Upper lobe of right lung (tissue), 1 donor: ENCODE measurements at places on chromosomes 5 and 9.
A peak's percentile ranks its signal among the peaks of the same experiment; 100 is the strongest.

DNA sequence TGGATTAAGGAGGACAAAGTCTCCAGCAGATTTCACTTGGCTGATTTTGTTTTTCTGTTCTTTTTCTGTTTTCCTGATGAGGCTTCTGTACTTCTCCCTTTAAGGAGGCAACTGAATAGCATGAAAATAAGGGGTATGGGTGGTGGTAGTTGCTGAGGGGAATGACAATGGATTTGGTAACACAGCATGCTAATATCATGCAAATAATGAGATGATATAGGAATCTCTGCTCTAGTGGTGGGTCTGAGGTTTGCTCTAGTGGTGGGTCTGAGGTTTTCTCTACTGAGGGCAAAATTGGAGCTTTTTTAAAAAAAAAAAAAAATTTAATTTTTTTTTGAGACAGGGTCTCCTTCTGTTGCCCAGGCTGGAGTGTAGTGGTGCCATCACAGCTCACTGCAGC is 139.7 kb downstream of the C9orf152 start:
- DNase-seq: no peak

GRCh38 chr9:112112941-112113681 is 62.0 kb downstream of the SUSD1 start:
- DNase-seq: no peak

DNA sequence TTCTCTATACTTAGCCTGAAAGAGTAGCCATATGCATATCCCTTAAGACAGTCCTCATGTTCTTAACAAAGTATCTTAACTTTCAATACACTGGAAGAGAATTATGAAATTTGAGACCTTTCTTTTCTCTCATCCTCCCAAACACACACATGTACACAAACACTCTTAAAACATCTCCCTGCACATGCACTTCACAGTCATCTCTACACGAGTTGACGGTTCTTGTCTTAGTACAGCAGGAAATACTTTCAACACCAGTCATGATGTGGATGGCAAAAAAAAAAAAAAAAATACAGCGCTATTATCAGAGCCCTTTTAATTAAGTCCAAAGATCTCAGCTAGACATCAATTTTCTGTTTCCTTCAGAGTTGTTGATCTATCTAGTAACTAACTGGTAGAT is 43.6 kb upstream of the PCSK1 start:
- DNase-seq: no peak

DNA sequence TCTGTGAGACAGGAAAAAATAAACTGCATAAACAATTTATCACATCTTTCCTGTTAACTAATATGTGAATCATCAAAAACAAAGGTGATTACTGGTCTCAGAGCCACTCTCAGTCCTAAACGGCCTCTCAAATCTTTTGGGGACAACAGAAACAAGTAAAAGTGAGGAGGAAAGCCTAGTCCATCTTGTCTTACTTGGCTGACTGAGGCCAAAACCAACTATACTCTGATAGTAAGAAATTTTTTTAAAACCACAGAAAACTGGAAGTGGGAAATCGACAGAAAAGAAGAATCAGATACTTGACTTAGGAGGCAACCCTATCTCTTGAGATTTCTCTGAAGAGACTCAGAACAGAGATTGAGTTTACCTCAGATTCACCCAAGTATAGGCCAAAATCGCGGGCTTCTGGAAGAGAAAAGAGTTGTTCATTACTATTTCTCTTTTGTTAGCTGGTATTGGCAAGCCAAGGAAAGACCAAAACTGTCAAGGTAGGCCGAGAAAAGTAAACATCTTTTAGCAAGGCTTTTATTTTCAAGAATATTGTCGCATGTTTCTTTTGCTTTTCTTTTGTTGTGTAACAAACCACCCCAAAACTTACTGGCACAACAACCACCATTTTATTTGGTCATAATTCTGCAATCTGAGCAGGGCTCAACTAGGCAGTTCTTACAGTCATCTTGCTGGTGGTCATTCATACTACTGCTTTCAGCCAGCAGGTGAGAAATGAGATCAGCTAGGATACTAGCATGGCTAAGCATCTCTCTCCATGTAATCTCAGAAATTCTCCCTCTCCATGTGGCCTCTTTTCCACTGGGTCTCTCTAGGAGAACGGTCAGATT is 46.1 kb downstream of the RFX3 start:
- DNase-seq: no peak

GRCh38 chr9:36800455-36800854 is 227.8 kb downstream of the MELK start:
- DNase-seq: no peak

- no peak for DNase-seq
These were observed 77.7 kb downstream of the HOMER1 start for GRCh38 chr5:79436224-79436623.

DNA sequence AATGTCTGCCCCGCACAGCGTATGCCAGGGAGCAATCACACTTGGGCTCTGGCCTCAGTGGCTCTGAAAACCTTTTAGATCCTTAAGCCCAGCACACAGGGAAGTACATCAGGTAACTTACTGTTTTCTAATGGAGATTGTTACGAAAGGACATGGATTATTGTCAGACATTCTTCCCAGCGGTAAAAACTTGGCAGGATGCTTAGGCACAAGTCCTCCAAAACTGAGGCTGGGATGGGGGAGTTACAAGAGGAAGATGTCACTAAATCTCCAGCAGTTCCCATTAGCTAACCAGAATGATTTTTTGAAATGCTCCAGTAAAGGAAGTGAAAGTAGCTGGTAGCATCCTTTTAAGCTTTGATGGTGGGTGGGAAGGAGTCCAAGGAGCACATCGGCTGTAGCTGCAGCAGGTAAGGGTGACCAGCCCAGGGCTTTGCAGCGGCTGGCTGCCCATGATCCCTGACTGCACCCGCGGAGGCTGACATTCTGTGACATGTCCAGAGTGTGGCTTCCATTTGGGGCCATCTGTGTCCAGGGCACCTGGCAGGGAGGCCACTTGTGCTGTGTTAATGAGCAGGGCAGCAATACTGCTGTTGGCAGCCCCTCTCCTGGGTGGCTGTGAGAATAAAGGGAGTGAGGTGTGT is 165.8 kb downstream of the GADD45G start:
- DNase-seq: no peak

DNA sequence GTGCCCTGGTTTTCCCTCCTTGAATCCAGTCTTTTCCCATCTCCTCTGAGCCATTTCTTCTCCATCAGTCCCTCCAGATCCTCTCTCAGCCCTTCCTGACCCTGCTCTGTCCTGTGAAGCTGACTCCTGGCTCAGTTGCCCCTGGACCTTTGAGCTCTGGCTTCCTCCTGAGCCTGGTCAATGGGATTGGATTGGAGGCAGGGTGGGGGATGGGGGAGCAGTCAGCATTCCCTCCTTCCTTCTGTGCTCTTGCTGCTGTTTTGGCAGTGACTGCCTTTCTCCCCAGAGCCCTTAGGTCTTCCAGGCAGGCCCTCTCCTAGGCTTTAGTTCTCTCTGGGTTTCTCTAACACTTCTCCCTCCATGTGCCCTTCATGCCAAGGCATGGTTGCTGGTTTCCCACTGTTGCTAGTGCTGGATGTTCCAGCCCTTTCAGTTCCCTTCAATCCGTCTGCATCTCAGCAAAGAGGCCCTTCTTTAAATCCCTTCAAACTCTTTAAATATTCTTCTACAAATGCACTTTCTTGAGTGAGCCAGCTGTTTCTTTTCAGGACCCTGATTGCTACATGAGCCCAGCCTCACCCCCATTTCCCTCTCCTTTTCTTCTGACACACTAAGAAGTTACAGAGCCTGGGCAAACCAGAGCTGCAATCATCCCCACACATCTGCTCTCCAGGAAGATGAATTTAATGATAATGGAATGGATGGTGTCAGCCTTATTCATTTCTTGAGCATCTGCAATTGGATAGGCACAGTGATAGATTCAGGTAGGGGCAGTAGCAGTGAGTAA is 2.2 kb downstream of the TNFSF15 start:
- DNase-seq: no peak

DNA sequence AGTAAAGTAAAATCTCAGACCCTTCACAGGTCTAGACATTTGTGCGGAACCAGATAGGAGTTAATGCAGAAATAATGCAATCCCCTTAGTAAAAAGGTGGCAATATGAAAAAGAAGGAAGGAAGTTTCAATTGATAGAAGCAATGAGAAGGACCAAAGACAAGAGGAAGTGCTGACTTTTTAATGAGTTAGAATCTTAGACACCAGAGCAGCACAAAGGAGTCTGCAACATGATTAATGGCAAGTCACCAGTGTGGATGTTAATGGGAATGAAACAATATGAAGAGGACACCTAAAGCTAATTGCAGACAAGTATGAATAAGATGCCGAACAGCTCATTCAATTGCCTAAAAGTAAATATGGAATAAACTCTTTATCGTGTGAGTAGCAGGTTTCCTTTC is 50.9 kb downstream of the MEGF9 start:
- no peak for DNase-seq

DNA sequence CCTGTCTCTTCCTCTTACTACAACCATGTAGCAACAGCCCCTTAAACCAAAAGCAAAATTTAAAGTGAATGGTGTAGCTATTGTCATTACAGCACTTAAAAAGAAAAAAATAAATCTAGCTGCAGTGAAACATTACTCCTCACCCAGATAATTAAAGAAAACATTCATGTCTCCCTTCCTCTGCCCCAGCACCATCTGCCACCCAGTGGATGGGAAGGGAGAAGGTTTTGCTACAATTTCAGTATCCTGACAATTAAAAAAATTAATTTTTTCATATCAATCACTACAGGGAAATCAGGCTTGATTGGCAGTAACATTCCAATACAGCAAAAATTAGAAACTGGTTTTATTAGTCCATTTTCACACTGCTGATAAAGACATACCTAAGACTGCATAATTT is 147.4 kb upstream of the PUM3 start:
- DNase-seq: no peak

GRCh38 chr5:4661326-4661725 is 478.8 kb upstream of the ADAMTS16 start:
- DNase-seq: no peak

DNA sequence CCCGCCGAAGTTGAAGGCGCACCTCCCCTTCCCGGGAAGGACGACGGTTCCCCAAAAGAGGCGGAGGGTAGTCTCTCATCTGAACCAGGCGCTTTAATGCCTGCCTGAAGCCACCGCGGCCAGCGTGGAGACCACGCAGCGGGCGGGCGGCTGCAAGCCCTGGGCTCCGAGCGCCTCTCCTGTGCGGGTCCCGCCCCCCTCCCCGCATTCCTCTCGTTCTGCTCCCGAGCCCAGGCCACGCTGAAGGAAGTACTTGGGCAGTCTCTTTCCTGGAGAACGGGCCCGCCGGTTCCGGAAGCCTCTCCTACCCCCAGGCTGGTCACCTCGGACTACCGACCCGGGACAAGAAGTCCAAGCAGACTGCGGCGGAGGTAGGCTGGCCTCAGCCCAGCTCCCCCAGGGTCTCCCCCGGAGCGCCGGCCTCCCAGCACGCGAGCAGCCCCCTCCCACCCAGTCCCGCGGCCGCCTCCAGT is 571 bp downstream of the PPIC start:
- DNase-seq: peak; percentile 87

DNA sequence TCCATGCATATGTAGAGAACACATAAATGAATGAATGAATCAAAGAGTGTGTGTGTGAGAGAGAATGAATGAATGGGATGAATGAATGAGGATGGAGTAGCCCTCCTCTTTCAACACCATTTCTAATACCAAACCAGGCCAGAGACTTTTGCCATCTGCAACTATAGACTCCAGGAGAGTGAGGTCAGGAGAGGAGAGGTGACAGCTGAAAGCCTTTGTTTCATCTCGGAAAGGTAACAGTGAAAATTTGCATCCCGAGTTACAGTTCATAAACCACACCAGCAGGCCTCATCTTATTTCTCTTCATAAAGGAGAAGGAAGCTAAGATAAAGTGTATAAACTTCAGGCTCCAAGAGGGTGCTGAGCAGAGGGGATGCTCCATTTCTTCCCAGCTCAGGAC is 255.3 kb upstream of the KLF4 start:
- DNase-seq: no peak

- no peak for DNase-seq
These were observed 161.5 kb downstream of the HSD17B3 start for GRCh38 chr9:96140296-96141127.

DNA sequence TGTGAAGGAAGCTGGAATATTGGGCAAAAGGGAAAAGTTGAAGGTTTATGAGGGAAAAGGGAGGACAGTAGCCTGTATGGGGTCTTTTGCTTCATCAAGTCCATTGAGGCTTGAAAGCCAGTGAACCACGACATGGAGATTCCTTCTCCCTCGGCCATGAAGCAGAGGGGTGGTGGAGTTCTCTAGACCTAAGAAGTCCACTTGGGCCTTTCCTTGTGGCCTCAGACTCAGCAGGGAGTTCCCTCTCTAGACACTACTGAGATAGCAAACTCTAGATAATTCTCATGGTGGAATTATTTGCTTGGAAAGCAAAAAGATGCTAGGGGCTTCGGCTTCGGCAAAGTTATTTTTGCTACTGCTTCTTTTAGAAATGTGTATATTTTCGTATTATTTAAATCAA is 78.5 kb downstream of the FOXD1 start:
- no peak for DNase-seq

DNA sequence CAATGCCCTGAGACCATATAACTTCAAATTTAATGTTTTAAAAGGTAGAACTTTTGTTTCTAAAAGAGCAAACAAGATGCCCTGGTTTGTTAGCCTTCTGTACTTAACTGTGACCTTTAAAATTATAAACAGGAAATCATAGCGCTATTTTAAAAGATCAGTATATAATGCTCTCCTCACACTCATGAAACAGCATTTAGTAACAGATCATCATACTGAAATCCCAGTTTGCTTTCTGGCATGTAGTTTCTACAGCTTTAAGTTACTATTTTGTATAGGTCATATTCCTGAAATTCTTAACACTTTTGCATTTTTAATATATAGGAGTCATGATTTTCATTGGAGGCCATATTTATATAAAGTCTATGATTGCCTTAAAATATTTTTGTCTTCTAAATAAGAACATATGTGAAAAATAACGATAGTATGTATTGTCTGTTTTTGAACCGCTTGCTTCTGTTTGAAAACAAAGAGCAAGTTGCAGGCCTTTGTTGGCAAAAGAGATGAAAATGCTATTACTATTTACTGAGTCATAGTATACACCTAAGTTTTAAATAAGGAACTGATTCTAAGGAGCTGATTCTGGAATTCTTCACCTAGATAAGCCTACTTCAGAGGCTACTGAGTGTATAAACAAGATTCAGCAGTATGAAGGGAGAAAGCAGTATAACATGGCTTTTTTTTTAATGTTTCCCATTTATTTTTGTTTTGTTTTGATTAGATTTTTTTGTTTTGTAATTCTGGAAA is 20.5 kb downstream of the SRFBP1 start:
- no peak for DNase-seq

DNA sequence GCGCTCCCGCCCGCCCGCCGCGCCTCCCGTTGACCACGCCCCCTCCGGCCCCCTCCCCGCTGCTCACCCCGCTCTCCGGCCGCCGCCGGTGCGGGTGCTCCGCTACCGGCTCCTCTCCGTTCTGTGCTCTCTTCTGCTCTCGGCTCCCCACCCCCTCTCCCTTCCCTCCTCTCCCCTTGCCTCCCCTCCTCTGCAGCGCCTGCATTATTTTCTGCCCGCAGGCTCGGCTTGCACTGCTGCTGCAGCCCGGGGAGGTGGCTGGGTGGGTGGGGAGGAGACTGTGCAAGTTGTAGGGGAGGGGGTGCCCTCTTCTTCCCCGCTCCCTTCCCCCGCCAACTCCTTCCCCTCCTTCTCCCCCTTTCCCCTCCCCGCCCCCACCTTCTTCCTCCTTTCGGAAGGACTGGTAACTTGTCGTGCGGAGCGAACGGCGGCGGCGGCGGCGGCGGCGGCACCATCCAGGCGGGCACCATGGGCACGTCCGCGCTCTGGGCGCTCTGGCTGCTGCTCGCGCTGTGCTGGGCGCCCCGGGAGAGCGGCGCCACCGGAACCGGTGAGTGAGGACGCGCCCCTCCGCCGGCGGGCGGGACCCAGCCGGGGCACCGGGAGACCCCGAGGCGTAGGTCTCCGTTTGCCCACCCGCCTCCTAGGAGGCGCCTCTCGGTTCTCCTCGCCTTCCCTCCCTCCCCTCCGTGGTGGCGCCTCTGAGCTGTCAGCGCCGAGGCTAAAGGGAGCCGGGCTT is at the start of gene VLDLR:
VLDLR (plus strand) TSS at position 66 of the 739 bp plus-strand sequence; CDS start at position 469, 403 bp downstream.
- DNase-seq: no peak
